ENCODE measurements at places on chromosomes 2 and 18.
A peak's percentile ranks its signal among the peaks of the same experiment; 100 is the strongest.

- no peak for DNase-seq
Observed at GRCh38 chr2:17441055-17441771, 77.0 kb downstream of the RAD51AP2 start.

- no peak for DNase-seq
Observed at GRCh38 chr2:73970141-73970803, 14.4 kb upstream of the TET3 start.

DNA sequence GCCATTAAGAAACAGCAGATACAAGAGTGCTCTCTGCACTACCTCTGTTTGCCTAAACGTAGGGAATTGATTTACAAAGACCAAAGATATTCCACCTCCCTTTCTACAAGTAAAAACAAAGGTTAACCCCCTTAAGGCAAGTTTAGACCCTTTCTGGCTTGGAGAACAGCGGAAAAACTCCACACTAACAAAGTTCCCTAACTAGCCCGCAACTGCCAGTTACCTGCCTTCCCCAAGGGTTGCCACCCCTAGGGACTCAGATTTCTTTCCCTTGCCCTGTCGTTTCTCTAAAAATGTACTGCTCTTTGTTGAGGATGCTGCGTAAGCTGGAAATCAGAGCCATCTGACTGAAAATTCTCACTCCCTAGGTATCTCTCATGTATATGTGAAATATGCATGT, 627.5 kb upstream of the SOX11 start:
- DNase-seq: no peak

DNA sequence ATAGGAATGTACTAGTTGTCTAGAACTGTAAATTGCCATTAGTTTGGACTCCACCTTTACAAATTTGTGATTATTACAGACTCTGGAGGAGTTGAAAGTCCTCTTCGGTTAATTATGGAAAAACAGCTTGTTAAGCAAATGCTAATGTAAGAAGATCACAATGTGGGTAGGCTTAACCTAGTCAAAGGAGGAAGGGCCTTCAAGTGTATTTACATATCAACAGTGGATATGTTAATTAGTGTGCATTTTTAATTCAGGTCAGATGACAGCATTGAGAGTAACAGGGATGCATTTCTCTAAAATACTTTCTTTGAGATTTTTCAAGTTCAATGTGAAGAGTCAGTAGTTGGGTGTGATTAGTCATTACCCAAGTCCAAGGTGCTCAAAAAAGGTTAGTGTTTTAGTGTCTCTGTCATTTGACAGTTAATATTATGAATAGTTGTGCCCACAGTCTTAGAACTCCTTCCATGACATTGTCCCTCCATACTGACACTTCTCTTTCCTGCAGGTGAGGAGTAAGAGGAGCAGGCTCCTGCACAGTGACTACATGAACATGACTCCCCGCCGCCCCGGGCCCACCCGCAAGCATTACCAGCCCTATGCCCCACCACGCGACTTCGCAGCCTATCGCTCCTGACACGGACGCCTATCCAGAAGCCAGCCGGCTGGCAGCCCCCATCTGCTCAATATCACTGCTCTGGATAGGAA, 28.0 kb downstream of the CD28 start:
- DNase-seq: no peak

DNA sequence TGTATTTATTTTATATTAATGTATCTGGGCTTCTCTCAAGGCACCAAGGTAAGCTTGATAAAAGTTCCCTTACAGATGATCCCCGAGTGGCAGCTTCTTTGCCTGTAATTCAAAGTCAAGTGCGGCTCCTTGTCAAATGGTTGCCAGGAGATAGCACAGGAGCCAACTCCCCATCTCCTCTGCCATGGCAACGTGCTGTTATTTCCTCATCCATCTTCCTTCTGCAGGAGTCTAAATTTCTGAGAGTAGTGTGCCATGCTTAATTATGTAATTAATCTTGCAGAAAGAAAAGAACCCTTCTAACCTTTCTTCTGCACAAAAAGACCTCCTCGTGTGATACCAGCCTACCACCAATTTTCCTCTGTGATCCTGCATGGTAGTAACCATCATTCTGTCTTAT, 46.2 kb upstream of the ACMSD start:
- DNase-seq: no peak

DNA sequence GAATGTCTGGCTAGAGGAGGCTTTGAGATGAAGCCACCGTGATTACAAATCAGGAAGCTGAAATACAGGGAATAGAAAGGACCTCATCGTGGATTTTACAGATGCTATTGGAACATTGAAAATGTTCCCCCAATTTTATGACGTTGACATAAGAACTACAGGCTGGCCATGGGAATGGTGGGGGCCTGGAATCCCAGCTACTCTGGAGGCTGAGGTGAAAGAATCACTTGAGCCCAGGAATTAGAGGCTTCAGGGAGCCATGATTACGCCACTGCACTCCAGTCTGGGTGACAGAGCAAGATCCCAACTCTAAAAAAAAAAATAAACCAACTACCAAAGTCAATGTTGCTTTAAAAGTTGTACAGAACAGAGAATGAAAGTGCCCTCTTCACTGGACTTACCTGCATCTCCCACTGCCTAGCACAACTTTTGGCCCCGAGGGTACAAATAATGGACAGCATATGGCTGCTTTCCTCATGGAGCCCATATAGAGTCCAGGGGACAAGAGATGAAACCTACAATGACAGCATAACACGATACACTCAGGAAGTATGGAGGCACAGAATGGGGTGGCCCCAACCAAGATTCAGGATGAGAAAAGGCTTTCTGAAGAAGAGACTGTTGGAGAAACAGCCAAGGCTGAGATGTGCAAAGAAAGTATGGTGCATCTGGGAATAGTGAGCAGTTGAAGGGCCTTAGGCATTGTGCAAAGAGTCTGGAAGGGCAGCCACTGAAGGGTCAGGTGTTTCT, 254.8 kb downstream of the MYCN start:
- no peak for DNase-seq

DNA sequence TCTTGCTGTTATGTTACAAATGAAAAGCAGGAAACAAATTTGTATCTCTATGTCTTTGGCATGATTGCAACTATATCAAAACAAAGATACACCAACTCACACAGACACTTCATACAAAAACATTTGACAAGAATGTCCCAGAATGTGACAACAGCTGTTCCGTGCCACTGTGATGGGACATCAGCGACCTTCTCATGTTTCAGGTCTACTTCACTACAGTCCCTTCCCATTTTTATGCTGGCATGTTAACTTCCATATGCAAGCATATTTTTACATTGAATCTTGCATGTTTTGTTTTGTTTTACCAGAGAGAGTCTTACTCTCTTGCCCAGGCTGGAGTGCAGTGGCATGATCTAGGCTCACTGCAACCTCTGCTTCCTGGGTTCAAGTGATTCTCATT, 71.2 kb downstream of the STK25 start:
- no peak for DNase-seq

GRCh38 chr2:196063773-196064172, 4.9 kb downstream of the DNAH7 start:
- DNase-seq: no peak

DNA sequence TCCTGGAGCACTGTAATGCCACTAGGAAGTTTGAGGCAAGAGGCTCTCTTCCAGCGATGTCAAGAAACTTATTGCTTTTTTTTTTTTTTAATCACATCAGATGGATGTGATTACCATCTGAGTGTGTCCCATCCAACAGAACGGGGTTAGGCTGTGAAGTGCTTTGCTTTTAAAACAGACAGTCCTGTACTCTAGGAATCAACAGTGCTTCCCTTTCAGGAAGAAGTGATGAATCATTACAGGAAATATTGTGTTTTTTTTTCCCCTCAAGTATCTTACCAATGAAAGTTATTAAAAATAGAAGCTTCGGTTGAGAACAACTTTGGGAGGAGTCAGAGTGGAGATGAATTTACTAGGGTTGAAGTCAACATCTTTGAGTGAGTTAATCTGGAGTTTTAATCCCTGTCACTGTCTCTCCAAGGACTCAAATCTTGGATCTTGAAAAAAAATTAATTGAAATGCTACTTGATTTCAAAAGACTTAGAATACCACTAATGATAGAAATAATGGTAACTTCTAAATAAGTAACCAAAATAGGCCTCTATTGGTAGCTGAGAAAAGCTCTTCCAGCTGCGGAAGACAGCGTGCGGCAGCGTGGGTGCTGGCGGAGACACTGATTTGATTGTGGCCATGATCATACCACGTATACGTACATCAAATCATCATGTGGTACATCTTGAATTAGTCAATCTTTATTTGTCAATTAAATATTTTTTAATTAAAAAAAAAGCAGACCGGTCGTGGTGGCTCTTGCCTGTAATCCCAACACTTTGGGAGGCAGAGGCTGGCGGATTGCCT, 45.5 kb downstream of the GATA6 start:
- DNase-seq: no peak

GRCh38 chr2:168678153-168678853, 124.1 kb upstream of the NOSTRIN start:
- DNase-seq: no peak

- peak; percentile 94 for DNase-seq
Observed at GRCh38 chr2:8685697-8686358, 4.0 kb downstream of the ID2 start.

DNA sequence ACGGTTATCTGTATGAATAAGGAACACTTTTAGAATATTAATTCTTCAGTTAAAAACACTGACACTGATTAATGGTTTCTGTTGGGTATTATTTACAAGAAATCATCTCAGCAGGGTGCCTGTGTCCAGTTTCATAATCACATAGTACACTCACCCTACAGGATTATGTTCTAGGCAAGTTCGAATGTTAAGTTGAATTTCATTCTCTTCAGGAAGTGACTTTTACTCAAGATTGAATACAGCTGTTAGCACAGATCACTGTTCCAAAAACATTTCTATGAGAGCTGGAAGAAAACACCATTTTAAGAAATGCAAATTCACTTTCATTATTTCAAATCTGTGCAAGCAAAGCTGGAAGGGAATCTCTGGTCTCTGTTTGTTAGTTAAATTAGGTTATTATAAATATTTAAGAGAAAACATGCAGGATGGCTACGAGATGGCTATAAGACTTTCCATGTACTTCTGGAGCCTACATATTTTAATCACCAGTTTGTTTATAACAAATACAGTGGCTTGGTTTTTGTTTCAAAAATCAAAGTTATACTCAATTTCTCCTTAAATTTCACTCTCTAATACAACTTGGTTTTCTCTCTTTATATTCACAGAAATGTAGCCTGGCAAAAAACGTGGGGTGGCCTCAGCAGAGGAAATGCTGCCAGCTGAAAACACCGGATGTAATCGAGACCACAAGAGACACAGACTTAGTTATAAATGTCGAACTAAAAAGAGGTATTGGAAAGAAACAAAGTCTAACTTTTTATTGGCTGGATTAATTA, 65.8 kb downstream of the RBMS1 start:
- no peak for DNase-seq

GRCh38 chr18:41864216-41864615, 90.8 kb upstream of the PIK3C3 start:
- no peak for DNase-seq

DNA sequence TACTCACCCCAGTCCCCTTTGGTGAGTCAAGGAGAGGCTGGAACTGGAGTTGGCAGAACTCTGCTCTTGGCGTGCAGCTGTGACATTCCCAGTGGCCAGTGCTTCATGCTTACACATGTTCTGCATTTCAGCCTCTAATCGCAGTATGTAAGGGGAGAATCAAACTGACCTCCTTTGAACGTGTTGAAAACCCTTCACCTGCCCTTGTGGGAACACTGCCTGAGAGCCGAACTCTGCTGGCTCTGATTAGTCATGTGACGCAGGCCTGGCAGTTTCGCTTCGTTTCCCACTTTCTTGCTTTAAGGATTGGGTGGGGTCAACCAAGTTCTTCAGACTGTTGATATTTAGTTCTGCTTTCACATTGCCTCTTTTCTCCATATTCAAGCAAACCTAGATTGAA, 173.8 kb upstream of the BCL2L11 start:
- DNase-seq: no peak

DNA sequence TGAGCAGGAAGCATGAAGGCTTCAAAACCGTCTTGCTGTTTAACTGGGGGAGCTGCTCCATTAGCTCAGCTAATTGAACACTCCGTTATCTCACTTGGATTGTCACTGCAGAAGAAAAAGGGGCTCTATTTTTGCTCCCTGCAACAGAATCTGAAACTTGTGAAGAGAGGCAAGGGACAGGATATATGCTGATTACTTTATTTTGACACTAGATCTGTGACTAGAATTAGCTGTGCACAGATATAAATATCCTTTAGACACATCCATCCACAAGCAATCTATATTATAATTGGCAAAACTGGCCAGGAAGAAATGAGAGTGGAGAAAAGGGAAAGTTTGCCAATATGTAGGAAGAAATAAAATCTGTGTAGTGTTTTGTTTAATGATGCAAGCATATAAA, 700.1 kb upstream of the CHAC2 start:
- no peak for DNase-seq

DNA sequence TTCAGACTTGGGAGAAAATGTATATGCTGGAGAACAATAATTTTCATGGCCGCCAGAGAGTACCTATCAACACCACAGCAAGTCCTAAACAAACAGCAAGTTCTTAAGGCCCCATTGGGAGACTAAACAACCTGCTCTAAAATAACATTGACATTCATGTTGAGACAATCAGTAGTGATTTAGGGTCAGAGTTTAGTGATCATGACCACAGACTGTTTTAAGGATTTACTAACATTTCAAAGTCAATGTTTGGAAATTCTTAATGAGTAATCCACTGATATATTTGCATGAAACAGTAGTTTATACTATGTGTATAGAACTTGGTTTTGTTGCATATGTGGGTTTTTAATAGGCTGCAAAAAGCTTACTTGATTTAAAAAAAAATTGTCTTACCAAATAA, 34.7 kb downstream of the RASGRP3 start:
- no peak for DNase-seq

DNA sequence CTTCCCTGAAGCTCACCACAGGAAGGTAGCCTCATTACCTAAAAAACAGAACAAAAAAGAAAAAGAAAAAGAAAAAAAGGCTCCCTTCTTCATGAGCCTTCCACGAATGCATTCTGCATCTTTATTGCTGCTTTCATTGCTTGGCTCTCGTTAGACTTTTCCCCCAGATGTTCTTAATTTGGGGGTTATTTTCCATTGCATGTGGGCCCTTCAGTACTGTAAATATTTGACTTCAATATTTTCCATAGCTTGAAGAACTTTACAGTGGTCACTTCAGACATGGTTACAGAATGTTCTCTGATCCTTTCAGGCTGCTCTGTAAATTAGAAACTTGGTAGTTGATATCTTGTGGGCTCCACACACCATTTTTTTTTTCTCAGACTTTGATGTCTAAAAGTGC, 65.6 kb upstream of the COPS8 start:
- DNase-seq: no peak
